CD4-positive, alpha-beta T cell treated with Interleukin-1 beta for 1 hour (primary cell): ENCODE measurements at places on chromosomes 1 and 21.

DNA sequence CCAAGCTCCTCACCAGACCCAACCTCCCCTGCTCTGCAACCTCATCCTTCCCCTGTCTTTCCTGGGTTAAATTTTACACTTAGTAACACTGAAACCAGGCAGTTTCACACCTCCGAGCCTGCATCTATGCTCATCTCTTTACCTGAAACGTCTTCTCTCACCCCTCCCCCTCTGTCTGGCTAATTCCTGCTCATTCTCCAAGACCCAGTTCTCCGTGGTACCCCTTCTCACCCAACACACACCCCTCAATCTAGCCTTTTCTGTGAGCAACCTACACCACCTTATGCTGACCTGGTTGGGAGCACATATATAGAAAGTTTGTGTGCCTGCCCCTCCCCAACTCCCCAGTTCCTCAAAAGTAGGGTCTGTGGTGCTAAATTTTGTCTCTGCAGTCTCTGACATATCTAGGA is 3.7 kb upstream of the KIAA1614 start:
- no peak for DNase-seq

DNA sequence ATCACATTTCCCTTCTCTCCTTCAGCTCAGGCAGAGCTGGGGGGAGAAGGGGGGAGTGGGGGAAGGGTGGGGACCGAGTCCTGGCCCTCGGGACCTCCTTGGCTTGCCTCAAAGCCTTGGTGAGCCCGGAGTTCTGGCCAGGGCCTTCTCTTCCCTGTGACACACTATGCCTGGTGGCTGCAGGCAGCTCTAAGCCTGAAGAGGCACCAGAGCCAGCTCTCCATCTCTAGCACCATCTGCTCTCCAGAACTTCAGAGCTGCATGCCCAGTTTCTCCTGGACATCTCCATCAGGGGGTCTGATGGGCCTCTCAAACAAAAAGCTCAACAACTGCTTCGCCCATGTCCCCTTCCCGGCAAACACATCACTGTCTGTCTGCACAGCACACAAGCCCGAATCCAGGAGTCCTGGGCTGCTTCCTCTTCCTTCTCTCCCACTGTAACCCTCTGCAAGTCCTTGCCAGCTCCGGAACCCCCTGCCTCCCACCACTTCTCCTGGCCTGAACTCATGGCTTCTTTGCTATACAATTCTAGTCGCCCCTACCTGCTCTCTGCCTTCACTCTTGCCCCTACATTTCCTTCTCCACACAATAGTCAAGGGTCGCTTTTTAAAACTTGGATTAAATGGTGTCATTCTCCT is 26.5 kb downstream of the KIAA1614 start:
- no peak for DNase-seq

DNA sequence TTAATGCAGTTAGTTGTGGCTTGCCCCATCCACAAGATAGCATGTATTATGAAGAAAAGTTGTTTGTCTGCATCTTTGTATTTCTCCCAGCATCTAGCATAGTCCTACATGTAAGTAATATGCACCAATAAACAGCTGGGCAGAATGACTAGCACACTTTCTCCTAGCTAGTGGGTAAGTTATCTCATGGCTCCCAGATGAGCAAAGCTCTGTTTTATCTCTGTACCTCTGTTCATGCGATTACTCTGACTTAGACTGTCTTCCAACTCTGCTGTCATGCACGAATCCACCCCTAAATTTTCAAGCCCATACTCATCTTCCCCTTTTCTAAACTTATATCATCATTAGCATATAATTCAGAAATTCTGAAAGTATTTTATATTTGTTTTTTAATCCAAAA is 37.5 kb upstream of the KCTD3 start:
- no peak for DNase-seq

GRCh38 chr1:33241866-33242265 is 14.4 kb upstream of the ZNF362 start:
- DNase-seq = no peak

- no peak for DNase-seq
These were observed 60.6 kb downstream of the UBIAD1 start for GRCh38 chr1:11333631-11334030.

GRCh38 chr1:7094509-7094908 is 309.3 kb downstream of the CAMTA1 start:
- no peak for DNase-seq

- no peak for DNase-seq
These were observed 1018.8 kb downstream of the AMY1C start for GRCh38 chr1:104768466-104768865.

GRCh38 chr1:6087377-6087772 is 41.7 kb downstream of the KCNAB2 start:
- no peak for DNase-seq

DNA sequence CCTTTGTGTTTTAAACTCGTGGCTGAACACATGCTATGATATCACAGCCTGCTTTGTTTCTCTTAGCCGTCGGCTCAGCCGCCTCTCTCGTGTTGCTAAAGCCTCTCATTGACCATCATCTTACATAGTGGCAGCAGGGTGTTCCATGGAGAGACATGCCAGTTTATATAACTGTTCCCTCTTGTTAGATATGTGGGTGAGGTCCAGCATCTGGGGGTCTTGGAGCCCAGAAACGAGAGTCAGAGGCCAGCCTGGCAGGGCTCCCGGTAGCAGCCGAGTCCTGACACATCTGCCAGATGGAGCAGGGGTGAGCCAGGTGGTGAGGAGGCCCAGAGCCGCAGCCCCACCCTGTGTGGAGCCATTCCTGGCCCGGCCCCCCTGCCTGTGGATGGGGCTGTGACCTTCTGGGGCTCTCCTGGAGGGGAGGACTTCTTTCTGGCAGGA is 11.9 kb downstream of the PODN start:
- no peak for DNase-seq

- no peak for DNase-seq
These were observed 20.1 kb upstream of the MED18 start for GRCh38 chr1:28308750-28309149.

- no peak for DNase-seq
These were observed 1052.8 kb downstream of the BRINP3 start for GRCh38 chr1:189424746-189425331.

GRCh38 chr1:25890239-25891034 is 14.9 kb upstream of the PAQR7 start:
- no peak for DNase-seq

DNA sequence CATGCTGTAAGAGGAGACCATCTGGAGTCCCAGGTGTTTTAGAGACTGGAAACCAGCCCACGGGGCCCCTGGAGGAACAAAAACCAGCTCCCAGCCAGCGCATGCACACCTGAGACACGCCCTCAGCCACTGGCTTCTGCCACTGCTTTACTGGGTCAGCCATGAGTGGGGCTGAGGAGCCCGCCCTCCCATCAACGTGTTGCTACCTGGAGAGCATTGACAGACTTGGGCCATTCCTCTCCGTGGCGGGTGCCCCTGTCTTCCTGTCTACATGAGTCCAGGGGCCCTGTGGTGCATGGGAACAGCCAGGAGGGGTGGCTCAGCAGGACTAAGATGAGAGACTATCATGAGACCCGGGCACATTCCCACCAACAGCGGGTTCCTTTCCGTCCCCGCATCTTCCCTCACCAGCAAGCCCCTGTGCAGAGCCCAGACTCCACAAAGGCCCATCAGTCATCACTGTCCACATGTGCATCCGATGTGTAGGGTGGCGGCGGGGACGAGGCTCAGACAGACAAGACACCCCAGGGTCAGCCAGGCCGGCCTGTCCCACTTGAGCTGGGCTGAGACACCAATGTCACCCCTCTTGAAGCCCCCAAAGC is 45.4 kb upstream of the POFUT2 start:
- DNase-seq = no peak

- DNase-seq = no peak
These were observed 100.7 kb downstream of the KCNN3 start for GRCh38 chr1:154769193-154769895.

DNA sequence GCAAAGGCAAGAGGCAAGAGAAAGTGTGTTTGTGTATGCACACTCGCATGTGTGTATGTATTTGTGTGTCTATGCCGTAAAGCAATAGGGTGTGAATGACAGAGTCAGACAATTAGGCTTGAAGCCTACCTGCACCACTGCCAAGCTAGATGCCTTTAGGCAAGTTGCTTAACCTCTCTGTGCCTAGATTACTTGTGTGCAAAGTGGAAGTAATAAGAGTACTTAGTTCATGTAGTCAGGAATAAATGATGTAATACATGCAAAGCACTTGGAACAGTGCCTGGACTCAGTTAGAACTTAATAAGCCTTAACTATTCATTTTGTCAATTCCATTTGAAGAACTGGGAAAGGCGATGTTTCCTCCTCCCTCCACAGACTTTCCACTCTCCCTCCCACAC is 31.7 kb downstream of the LAMB3 start:
- no peak for DNase-seq

DNA sequence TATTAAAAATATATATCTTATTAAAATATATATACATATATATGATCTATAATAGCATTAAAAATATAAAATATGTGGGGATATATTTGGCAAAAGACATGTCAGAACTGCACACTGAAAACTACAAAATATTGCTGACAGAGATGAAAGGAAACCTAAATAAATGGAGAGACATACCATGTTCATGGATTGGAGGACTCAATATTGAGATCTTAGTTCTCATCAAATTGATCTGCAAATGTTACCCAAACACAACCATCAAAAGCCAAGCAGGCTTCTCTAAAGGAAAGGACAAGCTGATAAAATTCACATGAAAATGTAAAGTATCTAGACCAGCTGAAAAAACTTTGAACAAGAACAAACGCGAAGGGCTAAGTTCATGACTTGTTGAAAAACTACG is 7.2 kb downstream of the NADK start:
- DNase-seq = no peak

- no peak for DNase-seq
These were observed 113.7 kb downstream of the CRYAA start for GRCh38 chr21:43282358-43283120.

DNA sequence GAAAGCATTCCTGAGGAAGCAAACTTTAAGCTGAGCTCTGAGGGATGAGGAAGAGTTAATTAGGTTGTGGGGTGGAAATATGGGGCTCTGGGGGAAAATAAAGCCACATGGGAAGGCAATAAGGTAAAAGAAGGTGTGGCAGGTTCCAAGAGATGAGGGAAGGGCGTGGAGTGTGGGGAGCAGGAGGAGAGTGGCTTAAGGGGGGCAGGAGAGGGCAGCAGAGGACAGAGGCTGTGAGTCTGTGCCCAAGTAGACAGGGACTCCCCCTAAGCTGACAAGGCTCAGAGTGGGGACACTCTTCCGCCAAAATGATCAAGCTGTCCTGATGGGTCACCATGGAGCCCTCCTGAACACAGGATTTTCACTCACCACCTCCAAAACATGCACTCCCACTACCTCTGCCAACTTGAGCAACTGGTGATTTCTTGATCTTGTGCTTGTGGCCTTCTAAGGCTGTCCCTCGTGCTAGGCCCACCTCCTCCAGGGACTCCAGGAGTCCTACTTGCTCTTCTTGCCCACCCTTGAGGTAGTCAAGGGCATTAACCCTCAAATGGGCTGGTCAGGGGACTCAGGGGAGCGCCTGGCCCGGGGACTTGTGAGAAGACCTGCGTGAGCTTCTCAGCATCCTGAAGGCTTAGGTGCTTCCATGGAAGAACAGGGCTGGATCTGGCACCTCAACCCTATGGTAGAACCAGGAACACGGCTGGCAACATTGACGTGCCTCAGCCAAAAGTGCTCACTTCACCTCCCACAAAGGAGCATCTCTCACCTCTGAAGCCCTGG is 23.4 kb downstream of the DMAP1 start:
- DNase-seq = no peak

DNA sequence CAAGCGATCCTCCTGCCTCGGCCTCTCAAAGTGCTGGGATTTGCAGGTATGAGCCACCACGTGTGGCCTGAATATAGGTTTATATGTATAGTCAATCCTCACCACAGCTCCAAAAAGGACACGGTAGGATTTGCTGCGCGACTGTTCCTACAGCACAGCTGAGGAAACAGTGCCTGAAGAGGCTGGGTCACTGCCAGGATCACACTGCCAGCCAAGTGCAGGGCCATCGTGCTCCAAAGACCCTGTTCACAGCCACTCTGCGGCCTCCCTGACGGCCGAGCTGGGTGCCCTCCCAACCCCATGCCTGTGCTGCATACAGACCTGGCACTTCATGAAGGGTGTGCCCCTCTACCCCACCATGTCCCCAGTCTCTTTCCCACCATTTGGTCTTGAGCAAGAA is 71.4 kb downstream of the MRPL37 start:
- DNase-seq = no peak

DNA sequence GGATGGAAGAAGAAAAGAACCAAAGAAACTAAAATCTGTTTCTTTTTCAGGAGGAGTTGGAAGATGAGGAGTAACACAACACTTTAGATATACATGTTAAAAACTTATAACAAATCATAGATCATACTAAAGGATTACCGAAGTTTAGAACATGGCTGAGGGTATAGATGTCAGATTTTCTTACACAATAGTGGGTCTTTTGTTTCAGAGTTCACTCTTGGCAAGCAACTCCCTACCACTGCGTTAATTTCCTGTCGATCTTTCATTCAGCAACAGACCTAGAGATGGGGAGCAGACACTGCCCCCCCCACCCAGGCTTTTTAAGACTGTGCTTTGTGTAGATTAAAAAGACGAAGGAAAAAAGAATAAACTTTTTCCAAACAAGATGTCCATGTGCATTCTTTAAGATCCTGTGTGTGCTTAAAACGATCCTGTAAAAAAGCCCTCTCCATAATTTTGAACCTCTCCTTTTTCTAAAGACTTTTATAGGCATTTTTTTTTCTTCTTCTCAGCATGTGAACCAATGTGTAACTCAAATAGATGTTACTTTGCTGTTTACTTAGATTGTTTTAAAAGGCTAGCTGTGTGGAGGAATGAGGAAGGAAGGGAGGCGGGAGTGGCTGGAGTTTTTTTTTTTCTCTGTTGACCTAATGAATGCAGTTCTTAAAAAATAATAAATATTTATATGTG is 50.4 kb downstream of the NFIA start:
- no peak for DNase-seq

DNA sequence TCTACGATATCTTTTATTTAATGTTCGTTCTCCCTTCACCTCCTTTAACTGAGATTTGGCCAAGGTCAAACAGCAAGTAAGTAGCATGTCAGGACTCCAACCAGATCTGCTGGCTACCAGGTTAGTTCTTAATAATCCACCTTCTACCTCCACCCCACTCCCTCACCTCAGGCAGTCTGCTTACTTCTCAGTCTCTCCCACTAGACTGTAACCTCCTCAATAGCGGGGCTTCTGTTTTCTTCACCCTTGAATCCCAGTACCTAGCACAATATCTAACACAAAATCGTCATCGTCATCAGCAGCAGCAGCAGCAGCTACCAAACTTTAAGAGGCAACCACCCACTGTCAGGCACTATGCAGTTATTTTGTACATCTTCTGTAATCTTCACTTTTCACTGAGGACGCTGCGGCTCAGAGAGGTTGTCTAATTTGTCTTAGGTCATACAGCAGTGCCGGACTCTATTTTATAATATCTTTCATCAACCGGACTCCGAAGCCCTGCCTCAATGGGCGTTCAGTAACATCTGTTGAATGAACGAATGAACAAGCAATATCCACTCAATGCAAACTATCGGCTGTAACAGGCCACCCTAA is 859 bp upstream of the MAGI3 start:
- no peak for DNase-seq

- DNase-seq = peak; percentile 79
These were observed 134.0 kb upstream of the BARHL2 start for GRCh38 chr1:90850898-90851710.

GRCh38 chr1:19448491-19449439 is 36.6 kb downstream of the CAPZB start:
- no peak for DNase-seq

GRCh38 chr1:114561333-114561732 is 20.1 kb downstream of the BCAS2 start:
- no peak for DNase-seq

GRCh38 chr21:33514229-33514628 is 22.7 kb upstream of the DNAJC28 start:
- no peak for DNase-seq
